ENCODE measurements at places on chromosomes 11 and 22. TPM values are rescaled to one million over a fixed set of nuclear protein-coding genes. Genes with fewer than 3 reads are reported as not detected.
A peak's percentile ranks its signal among the peaks of the same experiment; 100 is the strongest.

MOGAT2 gene
- 0.07 TPM for total RNA-seq

TRIM48 gene
- not detected for total RNA-seq

DKK3 gene
- total RNA-seq = 439 TPM

CPT1A gene
- 13.1 TPM for total RNA-seq

CREB3L1 gene
- 15.4 TPM for total RNA-seq

NFAM1 gene
- total RNA-seq = not detected

DNA sequence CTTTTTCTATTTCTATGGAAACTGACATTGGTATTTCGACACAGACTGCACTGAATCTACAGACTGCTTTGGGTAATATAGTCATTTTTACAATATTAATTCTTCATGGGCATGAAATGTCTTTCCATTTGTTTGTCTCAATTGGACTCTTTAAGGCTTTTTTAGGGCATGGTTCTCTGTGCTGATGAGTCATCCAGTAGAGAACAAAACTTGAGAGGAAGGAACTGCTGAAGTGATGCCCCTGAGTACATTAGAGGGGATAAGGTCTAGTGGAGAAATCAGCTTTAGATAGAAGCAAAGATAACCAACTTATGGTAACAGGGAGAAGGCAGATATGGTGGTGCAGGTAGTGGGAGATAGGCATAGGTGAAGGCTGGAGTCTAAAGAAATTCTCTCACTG, 25.1 kb downstream of the TSG101 start:
- DNase-seq = no peak

DNA sequence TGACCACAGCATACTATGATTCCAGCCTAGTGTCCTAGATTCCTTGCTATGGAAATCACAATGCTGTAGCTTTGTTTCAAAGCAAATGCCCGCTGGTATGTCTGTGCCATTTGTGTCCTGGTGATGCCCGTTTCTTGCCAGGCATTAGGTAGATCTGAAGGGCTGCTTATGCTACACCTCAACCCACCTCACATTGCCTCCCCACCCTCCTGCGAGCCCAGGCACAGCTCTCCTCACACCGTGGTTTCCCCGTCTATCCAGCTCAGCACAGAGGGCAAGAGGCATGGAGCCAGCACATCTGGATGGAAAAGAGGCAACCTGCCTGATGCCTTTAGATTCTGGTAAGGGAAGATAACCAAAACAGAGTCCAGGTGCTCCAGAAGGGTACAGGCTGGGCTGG, 307.4 kb upstream of the B3GAT1 start:
- no peak for DNase-seq

GRCh38 chr11:106468086-106468485, 390.6 kb downstream of the AASDHPPT start:
- DNase-seq = peak; percentile 11

- DNase-seq = no peak
Observed at GRCh38 chr11:8527939-8528338, 66.1 kb downstream of the STK33 start.

DNA sequence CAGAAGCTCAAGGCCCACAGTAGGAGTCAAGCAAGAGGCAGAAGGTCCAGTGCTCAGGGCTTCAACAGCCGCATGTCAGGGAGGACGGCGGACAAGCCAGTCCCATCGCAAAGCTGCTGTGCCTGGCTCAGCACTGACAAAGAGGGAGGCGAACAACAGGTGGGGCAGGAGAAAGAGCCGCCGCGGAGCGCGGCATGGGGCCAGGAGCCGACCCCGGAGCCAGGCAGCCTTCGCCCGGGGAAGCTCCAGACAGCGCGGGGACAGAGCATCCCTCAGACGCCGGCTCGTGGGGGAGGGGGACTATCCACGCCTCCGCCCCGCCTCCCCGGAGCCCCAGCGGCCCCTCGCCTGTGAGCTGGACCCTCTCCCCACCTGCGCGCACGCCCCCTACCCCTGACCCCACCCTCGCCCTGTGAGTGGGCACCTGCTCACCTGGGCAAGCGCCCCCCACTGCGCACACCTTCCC, 369 bp downstream of the DHCR7 start:
- no peak for DNase-seq

DNA sequence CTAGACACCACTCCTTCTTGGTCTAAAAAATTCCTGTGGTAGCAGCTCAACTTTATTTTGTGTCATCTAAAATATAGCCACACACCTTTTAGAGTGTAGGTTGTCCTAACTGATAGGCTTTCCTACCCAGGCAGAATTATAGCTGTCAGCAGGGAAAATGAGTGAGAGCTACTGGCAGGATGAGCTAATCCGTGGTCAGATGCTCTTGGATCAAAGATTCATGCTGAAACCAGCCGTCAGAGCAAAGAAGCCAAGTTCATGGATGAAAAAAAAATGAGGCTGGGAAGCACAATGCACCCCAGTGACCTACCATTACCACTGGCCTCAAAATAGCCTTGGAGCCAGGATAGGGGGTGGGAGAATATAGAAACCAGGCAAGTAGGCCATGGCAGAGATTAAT, 113.1 kb upstream of the BLID start:
- no peak for DNase-seq

GRCh38 chr22:39498368-39498767, 3.7 kb upstream of the MIEF1 start:
- DNase-seq = no peak

DNA sequence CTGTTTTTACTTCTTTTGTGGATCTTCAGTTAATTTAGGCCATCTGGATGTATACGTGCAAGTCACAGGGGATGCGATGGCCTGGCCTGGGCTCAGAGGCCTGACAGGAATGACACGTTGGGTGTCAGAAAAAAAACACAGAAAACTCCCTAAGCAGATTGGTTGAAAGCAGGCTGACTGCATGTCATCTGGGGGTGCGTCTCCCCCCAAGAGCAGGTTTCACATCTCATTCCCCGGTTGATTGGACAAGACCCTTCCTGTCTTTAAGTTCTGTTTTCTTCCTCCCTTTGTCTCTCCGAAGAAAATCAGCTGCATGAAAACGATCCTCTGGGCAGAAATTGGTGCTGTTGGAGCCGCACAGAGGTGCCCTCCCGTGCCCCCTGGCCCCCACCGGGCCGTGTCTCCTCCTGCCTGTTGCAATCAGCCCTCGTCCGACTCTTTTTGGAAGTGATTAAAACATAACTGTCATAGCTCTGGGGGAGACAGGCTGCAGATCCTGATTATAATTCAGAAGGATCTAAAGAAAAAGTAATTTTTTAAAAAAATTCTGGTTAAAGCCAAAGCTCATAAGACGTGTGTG, 71.8 kb upstream of the PARVG start:
- DNase-seq = no peak

DNA sequence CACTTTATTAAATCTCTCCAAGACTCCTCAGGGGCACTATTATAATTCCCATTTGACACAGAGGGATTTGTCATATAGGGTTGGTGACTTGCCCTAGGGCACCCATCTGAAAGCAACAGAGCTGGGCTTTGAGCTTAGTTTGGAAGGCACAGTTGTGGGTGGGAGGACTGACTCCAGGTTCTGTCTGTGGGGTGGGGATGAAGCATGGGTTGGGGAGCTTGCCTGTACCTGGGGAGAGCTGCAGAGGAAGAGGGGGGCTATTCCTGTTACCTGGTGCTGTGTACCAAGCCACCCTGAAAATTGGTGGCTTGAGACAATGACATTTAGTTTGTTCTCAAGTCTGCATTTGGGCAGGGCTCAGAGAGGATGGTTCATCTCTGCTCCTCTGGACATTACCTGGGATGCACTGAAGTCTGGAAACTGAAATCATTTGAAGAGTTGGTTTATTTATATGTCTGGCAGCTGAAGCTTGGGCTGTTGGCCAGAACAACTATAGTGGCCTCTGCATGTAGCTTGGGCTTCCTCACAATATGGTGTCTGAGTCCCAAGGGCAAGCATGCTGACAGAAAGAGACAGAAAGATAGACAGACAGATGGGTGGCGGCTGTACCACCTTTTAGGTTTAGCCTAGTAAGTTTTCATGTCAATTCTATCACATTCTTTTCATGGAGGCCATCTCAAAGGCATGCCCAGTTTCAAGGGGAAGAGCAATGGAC, 44.9 kb downstream of the LRRC32 start:
- no peak for DNase-seq
